ENCODE measurements at places on chromosomes 5 and 9.

- DNase-seq: peak; percentile 69
These were observed 59.5 kb downstream of the HSPA4 start for GRCh38 chr5:133111299-133111698.

- DNase-seq: no peak
These were observed 420.4 kb downstream of the KIAA0825 start for GRCh38 chr5:94197970-94198369.

- DNase-seq: no peak
These were observed 104.0 kb upstream of the DMRTA1 start for GRCh38 chr9:22342491-22343217.

DNA sequence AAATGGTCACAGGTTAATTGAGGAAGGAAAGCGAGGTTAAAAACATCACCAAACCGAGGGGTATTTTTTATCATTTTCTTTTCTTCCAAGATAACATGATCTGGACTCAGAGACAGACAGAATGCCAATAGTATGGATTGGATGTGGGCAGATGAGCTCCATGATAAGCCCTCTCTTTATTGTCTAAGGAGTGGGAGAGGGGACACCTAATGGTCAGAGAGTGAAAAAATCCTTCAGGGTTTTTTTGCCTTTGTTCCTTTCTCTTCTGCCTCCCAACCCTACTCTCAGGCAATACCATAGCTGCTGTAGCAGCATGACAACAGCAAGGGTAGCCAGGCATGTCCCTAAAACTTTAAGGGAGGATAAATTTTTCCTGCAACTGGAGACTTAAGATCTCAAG is 94.7 kb downstream of the DIRAS2 start:
- no peak for DNase-seq

GRCh38 chr9:105911104-105911911 is 217.0 kb downstream of the TMEM38B start:
- no peak for DNase-seq

DNA sequence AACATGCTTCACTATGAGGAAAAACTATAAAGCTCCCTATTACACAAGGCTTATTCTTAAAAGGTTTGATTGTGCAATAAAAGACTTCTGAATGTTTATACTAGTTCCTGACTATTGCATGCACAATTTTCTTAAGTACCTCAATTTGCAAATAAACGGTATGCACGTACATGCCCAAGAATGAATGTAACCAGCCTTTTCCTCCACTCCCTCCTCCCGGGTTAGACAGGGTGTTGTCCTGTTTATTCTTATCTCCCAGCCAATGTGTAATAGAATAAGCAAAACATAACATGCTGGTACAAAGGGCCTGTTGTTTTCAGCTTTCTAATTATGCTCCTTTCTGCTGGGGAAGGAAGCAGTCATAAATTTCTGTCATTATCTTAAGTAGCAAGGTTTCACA is 79.1 kb downstream of the AOPEP start:
- DNase-seq: no peak

GRCh38 chr9:95100071-95100627 is 217.4 kb downstream of the FANCC start:
- no peak for DNase-seq

DNA sequence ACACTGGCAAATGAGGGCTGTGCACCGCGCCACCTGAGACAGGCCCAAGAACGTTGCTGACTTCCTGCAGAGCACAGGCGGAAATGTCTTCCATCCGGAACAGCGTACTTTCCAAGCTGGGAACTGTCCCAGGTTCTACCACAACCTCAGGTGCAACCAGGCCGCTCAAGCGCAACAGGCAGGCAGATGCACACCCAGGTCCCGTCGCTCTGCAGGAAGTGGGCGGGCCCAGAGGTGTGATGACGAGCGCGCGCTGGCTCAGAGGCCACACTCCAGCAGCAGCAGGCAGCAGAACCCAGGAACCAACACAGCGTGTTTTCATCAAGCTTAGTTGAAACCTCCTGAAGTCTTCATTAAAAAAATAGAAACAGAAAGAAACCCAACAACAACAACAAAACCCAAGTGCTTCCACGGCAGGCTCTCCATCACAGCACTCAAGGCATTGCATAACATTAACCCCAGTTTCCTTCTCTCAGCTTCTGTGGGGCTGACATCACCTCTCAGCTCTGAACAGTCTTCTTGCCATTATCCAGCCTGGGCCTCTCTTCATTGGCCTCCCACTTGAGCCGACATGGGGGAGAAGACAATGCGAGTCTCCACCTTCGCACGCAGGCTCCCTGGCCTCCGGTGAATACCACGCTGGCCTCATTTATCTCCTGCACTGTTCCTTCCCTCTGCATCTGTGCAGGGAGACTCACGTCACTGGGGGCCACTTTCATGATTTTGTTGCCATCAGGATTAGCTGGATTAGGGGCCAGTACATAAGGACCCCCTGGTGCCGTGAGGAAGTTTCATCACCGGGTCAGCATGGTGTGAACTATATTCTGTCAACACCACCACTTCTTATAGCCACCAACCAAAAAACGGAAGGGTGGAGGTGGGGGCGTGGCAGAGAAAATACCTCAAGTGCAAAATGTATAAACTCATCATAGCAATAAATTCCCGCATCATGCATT is 22.1 kb downstream of the PTCH1 start:
- DNase-seq: peak; percentile 64

DNA sequence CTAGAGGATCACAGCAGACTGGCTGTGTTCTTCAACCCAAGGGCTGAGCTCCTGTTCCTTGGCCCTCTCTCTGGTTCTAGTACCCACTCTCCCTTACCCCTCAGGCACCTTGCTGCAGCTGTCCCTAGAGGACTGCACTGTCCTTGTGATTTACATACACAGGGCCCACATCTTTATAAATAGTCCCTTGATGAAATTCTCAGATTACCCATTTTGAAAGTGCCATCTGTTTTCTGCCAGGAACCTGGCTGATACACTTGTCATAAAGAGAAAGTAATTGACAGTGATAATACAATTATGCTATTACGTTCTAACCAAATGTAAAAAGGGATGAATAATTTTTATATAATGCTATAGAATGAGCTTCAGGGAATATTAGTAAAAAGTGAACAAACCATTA is 16.5 kb upstream of the SPARC start:
- DNase-seq: no peak

DNA sequence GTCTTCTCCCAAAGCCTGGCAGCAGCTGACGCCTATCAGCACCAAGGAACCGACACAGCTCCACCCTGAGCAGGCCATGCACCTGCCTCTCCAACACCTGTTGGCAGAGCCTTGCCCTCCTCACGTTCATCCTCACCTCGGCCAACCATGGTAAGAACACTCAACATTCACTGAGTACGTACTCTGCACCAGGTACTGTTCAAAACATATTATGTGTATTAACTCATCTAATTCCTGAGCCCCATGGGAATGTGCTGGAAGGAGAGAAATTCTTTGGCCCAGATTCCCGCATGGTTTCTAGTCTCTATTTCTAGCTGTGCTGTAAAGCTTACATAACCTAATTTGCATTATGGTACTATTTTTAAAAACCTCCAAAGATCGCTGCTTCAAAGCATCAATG is 86.1 kb downstream of the GPR21 start:
- DNase-seq: no peak

GRCh38 chr5:149438711-149439132 is 59.6 kb upstream of the IL17B start:
- DNase-seq: no peak

DNA sequence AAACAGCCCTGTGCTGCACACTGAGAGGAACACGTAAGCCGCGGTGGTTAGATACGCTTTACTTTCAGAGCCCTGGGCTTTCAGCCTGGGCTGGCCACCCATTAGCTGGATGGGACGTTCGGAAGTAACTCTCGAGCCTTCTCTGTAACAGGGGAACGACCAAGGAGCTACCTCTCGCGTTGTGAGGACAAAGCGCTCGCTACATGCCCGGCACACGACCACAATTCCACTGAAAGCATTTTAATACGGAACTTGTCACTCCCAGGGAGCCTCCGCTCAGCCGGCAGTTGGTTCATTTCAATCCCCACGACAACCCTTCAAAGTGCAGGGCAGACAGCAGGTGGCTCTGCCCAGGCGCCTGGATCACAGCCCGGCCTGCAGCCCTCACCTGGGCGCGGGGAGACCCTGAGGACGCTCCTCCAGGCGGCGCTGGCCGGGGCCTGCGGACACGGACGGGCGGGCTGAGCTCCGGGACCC is 368 bp downstream of the SURF1 start:
- no peak for DNase-seq

GRCh38 chr5:76175051-76175666 is 92.0 kb downstream of the SV2C start:
- peak; percentile 12 for DNase-seq

DNA sequence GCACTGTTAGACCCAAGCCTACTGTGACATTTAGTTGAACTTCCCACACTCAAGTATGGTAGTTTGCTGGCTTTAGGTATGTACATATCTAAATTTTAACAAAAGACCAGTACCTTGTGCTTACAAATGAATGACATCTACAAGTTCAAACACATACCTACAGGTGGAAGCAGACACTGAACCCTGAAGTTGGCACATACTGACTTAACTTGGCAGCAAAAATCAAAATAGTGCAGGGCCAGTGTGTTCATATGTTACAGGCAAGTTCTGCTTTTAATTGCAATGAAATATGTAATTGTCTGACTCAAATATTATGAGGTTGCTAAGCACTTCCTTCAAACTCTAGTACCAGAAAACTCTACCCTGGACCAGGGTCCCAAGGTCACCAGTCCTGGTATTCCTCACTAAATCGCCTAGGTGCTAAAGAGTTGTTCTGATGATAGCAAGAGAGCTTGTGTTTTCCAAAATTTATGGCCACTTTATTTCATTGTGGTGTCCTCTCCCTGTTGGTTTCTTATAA is 77.4 kb downstream of the MEGF10 start:
- DNase-seq: no peak

GRCh38 chr5:144333336-144333920 is 162.8 kb downstream of the KCTD16 start:
- DNase-seq: no peak

- DNase-seq: no peak
These were observed 1093.8 kb upstream of the CDH9 start for GRCh38 chr5:28132151-28132550.

DNA sequence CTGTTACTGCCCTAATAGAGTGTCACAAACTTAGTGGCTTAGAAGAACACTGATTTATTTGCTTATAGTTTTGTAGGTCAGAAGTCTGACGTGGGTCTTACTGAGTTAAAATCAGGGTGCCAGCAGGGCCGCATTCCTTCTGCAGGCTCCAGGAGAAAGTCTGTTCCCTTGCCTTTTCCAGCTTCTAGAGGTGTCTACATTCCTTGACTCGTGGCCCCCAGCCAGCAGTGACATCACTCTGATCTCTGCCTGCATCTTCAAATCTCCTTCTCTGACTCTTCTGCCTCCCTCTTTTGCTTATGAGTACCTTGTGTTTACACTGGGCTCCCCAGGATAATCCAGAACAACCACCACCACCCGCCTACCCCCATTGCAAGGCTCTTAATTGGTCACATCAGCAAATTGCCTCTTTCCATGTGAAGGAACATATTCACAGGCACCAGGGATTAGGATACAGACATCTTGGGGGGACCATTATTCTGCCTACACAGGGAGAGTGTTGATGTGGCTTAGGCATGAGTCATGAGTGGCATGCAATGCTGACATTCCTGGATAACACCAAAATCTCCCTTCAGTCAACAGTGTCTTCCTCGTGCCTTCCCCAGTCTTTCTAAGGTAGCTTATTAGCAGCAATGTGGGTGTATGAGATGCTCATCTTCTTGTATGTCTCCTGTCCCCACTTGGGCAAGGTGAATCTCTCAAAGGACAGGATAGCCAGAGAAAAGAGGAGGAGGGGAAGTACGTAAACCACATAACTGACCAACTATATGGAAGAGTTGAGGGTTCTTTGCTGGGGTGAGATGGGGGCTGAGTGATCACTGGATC is 24.4 kb downstream of the CYFIP2 start:
- no peak for DNase-seq

DNA sequence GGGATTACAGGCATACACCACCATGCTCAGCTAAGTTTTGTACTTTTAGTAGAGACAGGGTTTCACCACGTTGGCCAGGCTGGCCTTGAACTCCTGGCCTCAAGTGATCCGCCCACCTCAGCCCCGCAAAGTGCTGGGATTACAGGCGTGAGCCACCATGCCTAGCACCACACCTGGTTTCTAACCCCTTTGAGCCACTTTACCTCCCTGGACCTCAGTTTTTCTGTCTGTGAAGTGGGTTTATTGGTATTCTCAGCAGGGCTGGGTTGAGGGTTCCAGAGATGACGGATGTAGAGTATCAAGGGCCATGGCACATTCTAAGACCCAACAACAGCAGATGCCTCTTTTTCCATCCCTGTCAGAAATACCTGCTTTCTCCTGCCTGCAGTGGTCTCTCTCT is 38.6 kb downstream of the AMBP start:
- no peak for DNase-seq

DNA sequence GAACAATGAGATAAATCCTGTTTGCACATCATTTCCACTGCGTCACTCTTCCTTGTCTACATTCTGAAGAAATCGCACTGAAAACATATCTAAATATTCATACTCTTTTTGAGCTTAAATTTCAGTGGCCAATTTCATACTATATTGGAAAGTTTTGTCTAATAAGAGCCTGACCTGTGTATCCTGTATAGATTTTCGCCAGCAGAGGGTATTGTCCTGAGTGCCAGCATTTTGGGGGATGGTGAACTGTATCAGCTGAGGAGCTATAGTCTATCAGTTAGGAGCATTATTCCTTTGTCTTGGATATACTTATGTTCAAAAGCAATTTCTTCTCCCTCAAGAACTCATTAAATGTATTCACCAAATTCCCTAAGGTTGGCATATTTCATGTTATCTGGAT is 102.3 kb downstream of the SEMA6A start:
- no peak for DNase-seq

DNA sequence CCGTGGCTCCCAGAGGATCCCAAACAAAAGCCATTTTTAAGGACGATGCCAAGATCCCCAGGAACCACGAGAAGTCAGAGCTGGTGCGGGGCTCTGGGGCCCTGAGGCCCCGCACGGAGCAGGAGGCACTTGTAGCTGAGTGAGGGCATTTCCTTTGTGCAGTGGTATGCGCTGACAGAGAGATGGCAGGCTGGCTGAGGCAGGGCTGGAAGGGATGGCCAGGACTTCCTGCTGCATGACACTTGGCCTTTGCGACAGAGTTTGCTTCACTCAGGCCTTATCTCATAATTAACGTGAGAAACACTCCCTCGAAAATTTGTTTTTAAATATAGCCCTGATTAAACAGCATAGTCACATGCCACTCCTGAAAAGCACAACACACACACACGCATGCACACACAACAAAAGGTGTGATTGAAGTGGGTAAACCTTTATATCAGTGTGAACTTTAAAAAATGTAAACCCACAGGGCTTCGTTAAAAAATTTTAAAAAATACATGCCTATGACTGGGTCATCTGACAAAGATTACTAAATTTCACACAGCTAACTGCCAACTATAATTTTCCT is 536.6 kb downstream of the PDE4D start:
- DNase-seq: no peak

- no peak for DNase-seq
These were observed 46.5 kb downstream of the PPP1R2B start for GRCh38 chr5:156896546-156896945.

GRCh38 chr9:93826209-93826608 is 128.9 kb downstream of the BARX1 start:
- no peak for DNase-seq

GRCh38 chr9:98191671-98192502 is 550 bp downstream of the CORO2A start:
- DNase-seq: no peak

Measured in stimulated activated CD4-positive, alpha-beta T cell treated with anti-CD3 and anti-CD28 coated beads, Interleukin-1b, Interleukin-23, amount 100 ng/mL, for 1 hour (primary cell).